Activated CD4-positive, alpha-beta T cell treated with anti-CD3 and anti-CD28 coated beads for 48 hours (primary cell): ENCODE measurements at places on chromosomes 16 and 17.

DNA sequence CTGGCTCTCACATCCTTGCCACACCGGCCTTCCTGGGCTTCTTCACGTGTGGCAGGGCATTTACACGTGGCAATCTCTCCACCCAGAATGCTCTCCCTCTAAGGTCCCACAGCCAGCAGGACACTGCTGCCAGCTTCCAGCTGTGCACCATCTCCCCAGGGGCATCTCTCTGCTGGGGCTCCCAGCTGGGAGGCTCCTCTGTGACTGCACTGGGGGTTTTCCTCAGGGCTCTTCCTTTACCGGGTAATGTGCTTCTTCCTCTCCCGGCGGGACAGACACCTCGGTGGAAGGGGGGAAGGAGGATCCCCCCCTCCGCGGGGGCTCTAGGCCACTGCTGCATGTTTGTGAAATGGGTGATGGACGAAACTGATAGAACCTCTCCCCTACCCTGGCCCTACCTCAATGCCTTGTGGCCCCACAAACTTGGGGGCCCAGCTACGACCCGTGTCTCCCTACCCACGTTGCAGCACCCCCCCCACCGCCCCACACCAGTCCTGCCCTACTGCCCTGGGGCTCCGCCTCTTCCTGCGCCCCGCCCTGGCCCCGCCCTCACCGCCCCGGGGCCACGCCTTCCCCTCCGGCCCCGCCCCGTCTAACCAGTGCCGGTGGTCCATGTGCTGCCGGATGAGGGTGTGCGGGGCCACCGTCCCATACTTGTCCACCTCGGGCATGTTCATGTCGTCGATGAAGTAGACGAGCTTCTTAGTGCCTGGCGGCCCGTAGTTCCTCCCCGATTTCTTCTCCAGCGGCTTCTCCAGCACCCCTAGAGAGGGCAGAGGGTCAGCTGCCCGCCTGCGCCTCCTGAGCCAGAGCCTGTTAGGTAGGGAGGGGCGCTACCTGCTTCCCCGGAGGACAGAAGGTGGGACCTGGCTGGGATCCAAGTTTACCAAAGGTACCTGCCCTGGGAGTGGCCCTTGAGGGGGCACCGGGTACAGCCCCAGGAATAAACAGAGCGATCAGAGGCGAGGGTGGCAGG lies 92.6 kb downstream of the DNAH17 start:
- DNase-seq: peak; percentile 73

GRCh38 chr17:42855048-42855596 lies 4.1 kb downstream of the AOC3 start:
- no peak for DNase-seq

- no peak for DNase-seq
Observed at GRCh38 chr17:67628580-67629013, 89.1 kb upstream of the NOL11 start.

DNA sequence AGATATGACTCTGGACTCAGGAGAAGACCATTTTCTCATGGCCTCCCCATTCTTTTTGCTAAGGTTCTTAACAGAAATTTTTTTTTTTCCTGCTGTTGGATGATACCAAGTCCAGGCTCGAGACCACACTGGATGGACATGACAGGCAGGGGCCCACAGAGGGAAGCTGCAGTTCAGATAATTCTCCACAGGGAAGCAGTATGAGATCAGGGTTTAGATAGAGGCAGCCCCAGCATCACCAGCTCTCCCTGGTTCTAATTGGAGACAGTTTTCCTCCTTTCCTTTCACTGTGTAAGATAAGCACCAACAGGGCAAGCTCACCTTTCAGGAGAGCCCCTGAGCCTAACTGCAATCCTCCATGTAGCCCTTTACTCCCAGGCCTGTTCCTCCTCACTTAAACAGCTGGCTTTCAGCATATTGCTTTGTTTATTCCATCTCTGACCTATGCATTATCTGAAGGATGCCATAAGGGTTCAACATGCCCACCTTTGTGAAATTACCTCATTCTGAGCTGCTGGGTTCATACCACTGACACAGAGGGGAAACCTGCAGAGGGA lies 108.1 kb downstream of the SNX11 start:
- DNase-seq: no peak

DNA sequence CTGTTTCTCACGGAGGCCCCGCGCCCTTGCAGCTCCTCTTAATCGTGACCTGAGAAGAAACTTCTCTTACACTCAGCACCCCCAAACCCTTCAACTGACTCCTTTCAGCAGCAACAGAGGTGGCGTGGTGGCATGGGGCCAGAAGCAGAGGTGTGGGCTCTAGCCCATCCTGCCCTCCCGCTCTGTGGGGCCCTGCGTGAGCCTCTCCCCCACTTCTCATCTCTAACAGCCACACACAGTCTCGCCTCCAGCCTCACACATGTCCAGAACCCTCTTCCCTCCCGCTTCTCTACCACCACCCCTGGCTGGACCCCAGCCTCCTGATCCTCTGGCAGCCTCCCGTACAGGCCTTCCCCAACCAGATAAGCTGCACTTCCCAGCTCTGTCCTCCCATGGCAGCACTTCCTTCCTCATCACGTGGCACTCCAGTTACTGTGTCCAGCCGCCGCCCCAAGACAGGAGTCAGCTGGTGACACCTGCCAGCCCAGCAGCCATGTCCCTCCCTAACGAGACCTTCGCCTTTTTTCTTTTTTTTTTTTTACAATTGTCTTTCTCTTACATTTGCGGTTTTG lies 30.5 kb downstream of the NSMCE1 start:
- peak; percentile 70 for DNase-seq

GRCh38 chr17:69415431-69415830 lies 934 bp downstream of the MAP2K6 start:
- no peak for DNase-seq

DNA sequence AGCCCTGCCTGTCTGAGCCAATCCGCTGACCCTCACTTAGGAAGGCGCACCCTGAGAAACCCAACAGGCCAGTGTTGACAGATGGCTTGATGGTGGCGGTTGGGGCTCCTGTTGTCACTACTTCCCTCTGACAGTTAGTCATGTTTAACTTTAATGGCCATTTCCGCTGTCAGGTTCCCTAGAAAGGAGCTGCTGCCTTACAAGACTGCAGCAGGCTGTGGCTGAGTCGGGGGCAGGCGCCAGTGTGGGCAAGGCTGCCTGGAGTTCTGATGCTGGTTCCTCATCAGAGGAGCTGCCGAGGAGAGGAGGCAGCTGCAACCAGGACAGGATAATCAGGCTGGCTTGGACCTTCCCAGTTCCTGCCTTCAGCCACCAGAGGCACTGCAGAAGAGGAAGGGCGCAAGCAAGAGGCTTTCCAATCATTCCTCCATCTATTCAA lies 223.2 kb upstream of the DYNLRB2 start:
- peak; percentile 4 for DNase-seq

DNA sequence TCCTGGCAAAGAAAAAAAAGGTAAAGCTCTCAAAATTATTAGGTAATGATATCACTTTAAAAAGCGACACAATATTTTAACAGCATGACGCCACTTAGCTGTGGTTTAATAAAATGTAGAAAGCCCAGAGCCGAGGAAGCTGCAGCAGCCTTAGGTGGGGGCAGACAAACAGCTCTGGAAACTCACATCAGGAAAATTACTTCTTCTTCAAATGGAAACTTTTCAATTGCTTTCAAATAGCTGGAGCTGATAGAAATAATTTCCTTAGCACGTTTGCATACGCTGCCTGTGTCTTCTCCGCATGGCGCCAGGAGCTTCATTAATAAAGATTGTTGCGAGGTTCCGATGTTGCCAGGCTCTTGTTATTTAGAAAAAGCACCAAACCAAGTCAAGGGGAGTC lies 835.3 kb upstream of the EEF2KMT start:
- DNase-seq: no peak

DNA sequence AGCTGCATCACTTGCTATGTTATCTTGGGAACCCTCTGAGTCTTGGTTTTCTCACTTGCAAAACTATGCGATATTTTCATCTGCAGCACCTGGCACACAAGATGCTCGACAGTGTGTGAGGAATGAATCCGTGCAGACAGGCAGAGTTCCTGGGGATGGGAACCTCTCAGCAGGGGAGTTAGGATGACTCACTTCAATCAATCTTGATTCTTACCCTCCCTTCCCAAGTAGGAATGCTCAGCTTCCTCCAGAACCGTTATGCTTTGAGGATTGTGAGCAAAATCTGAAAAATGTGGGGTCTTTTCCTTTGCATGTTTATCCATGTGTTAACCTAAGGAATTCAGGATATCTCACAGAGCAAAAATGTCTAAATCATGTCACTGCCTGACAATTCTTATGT lies 68.9 kb upstream of the HNF1B start:
- DNase-seq: no peak
